ENCODE measurements at places on chromosomes 4 and X.

GRCh38 chrX:115630204-115630603 lies 69.2 kb downstream of the PLS3 start:
- DNase-seq: no peak

- no peak for DNase-seq
Observed at GRCh38 chrX:22397566-22397965, 124.9 kb downstream of the CBLL2 start.

GRCh38 chrX:120290107-120290506 lies 21.2 kb downstream of the TMEM255A start:
- DNase-seq: no peak

- DNase-seq: no peak
Observed at GRCh38 chr4:122393276-122393675, 14.5 kb downstream of the ADAD1 start.

DNA sequence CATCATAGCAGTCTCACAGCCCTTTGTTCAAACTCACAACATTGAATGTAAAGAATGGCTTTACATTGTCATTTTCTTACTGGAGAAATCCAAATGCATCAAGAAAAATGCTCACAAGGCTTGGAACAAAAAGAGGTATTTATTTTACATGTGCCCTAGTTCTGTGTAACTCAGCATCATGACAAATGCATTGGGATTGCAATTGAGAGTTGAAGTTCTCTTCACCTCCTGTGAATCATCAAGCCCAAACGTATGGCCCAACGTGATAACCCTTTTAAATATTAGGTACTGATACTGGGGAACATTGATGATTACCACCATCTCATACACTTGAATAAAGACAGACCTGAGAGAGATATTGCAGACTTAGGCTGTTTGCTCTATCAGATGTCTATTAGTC lies 61.6 kb downstream of the GASK1B start:
- DNase-seq: no peak

GRCh38 chr4:6752486-6752829 lies 30.1 kb upstream of the KIAA0232 start:
- no peak for DNase-seq

GRCh38 chr4:9999956-10000561 lies 21.2 kb downstream of the SLC2A9 start:
- peak; percentile 21 for DNase-seq

- peak; percentile 94 for DNase-seq
Observed at GRCh38 chr4:71338846-71339593, at the start of gene SLC4A4. Gene SLC4A4, plus strand, starts transcription at chr4:71339020.

GRCh38 chr4:156677131-156677531 lies 294.5 kb downstream of the PDGFC start:
- no peak for DNase-seq

DNA sequence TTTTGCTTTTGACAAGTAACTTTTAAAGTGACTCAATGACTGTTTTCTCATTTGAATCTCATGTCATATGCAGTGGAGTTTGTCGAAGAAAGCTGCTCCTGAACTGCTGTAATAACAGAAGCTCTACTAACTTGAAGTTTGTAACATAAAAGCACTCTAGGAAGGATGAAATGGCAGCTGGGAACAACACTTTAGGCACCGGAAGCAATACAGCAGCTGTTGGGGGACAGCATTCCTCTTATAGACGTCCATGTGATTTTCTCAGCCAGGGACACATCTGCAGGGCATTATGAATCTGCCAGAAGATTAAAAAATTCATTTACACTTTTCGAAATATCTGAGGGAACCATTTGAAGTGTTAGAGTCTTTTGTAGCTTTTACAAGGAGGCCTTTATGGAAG lies 1035.8 kb downstream of the ADGRL3 start:
- DNase-seq: no peak

DNA sequence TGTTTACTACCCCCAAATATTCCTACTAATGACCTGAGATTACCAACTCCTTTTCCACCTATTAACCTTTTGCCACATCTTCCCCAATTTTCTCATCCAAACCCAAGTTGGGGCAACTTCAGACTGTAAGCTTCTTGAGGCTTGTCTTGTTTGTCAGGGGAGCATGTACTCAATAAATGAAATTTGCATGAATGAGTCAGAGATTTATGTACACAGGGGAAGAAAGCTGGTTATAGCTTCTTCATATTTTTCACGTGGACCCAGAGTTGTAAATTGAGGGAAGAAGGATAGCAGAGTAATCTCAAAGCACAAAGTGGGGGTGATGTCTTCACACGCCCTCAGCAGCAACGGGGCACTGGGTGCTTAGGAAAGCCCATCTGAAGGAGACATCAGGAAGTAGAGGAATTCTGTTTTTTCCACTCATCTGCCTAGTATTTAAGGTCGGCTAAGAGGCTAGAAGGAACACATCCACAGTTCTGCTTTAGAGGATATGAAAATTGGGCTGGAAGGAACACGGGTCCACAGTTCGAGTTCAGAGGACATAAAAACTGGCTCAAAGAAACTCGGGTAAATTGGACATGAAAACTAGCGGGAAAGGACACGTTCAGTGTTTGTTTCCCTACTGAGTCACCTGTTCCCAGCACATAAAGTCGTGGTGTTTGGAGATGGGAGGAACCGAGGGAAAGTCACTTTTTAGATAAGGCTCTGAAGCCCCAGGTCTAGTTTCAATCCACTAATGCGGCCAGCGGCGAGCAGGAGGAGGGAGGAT lies 696 bp upstream of the CA5B start:
- DNase-seq: peak; percentile 1

DNA sequence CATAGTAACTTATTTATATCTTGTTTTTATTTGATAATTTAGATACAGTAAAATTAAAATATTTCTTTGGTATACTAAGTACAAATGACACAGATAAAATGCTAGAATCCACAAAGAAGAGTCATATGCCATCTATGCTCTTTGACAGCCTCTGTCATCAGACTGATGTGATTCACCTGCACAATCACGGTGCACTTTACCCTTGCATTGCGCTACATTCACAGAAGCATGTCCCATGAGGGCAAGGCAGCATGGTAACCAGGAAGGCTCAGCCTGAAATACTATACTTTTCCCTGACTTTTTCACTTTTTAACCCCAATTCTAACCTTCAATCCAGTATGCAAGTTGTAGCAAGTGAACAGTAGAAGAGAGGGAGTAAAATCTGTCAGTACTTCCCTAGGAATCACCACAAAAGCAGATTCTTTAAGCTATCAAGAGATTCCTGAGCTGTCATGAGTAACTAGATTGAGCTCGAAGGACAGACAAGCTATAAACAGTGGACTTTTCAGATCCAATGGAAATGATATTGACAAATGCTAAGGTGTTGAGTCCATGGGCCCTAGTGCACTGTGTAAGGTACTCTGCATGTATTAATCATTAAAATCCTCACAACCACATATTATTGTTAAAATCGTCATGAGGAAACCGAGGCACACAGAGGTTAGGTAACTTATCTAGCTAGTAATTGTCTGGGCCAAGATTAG lies 14.2 kb downstream of the SEC24D start:
- no peak for DNase-seq

GRCh38 chrX:38106991-38107655 lies 100.8 kb downstream of the SYTL5 start:
- DNase-seq: no peak

DNA sequence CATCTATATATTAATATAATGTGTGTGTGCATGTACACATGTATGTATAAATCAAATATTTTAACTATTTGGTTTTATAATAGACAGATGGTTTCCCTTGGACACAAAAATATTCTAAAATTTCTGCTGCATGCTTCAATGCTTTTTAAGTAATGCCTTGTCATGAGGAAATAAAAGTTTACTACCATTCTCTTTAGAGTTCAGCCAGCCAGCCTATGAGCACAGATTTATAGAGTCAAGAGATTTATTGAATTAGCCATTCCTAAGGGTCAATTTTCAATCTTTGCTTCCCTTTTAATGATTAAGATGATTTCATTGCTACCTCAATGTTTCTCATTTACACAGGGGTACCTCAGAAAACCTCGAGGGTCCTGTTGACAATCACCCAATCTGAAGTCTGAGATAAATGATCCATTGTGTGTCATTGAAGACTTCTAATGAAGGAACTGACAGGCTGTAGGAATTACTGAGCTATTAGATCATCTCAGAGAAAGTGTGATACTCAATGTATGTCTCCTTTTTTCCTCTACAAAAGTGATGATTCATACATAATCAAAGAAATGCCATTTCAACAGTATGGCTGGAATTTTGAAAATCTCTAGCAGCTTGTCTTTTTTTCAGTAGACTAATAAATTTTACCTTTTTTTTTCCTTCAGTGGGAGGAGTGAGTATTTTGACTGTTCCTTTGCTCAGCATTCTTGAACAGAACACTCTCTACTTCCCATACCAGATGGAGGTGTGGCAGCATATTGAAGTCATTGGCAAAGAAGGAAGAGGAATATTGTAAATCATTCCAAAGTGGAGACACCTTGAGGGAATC lies 222.6 kb upstream of the PCDH18 start:
- DNase-seq: peak; percentile 37

DNA sequence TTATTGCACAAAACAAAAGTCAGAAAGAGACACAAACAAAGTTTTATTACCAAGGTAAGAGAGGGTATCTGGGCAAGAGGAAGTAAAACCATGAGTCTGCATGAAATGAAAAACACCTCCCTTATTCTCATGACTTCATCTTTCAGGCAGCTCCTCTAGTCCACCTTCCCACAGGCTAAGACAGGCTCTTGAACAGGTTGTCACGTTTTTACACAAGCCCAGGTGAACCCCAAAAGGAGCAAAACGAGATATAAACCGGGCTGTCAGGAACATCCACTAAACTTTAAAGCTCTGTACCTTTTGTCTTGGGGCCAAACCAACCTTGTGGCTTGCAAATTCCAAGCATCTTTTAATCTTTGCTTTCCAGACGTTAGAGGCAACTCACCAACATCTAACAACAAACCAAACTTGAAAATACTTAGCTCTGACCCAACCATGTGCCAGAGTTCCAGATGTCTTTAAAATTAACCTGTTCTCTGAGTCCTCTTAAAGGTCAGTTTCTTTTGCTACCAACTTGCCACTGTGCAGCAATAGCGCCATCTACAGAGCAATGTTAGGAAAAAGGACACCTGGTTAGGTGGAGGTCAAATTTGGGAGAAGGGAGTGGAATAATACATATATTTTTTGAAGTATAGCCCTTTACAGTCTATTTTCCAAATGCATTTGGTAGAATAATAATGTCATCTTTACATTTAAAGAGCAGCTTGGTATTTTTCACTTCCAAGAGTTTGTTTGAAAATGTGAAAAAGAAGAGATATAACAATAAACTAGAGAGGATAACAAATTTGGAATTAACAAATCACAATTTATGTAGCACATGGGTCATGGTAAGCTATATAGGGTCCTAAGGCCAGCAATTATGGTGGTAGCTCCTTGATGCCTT lies 73.1 kb downstream of the QRFPR start:
- peak; percentile 69 for DNase-seq

DNA sequence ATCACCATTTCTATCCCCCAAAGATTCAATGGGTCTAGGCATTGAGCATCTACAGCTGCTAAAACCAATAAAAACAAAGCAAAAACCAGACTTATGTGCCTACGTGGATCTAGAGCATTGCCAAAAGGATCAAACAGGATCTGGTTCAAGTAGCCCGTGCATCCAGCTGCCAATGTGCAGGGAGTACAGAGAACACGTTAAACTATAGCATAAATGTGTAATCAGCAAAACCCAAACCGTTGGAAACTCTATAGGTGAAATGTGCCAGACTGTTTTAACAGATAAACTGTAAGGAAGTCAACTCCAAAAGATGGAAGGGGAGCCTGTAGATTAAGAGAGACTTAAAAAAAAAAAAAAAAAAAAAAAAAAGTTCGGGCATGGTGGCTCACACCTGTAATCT lies 58.5 kb downstream of the APOO start:
- DNase-seq: no peak

- no peak for DNase-seq
Observed at GRCh38 chrX:144334577-144334976, 450.7 kb downstream of the UBE2NL start.

DNA sequence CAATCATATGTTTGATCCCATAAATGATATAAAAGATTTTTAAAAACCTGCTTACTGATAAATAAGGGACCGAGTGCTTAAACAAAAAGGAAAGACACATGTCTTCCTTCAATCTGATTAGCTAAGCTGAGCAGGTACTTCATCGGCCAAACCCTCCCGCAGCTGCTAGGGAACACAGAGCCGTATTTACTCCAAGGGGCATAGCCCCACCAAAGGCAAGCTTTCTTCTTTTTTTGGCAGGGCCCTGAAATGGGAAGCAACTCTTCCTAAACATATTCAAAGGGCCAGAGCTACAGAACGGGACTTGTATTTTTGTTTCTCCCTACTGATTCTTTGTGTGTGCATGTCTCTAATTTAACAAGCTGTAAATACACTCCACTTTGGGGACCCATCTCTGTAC lies 337.3 kb downstream of the NLGN4X start:
- DNase-seq: no peak

DNA sequence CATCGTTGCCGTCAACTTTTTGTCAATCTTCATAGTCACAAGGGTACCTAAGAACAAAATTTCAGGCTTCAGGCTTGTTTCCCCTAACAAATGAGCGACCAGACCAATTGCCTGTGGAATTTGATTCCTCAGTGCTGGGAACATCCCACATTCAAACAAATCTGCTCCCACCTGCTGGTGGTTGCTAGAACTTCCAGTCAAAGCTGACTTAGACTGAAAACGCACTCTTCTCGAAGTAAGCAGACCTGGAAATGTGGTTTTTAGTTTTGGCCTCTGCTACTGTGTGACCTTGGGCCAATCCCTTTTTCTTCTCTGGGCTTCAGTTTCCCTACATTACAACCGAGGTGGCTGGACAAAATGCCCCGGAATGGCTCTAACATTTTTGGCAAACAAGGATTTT lies 1.8 kb upstream of the GABRQ start:
- DNase-seq: peak; percentile 9

DNA sequence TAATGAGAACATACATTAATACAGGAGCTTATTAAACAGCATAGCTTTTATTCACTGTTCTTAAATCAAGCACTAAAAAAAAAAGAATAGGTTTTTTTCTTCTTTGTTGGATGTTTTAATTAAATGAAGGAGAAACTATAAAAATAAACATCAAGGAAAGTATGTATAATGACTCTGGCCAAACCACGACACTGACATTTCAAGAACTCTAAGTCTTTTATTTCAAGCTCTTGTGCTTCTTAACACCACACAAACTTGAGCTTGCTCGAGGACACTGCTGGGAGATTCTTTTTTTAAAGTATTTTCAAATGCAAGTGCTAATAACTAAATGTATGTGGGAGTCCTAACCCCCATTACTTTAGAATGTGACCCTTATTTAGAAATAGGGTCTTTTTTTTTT lies 204.9 kb upstream of the PPARGC1A start:
- no peak for DNase-seq

- no peak for DNase-seq
Observed at GRCh38 chrX:30779453-30780030, 109.5 kb downstream of the TAB3 start.

Measured in ACHN (cell line).